ENCODE measurements at places on chromosomes 2 and 18. TPM values are rescaled to one million over a fixed set of nuclear protein-coding genes. Genes with fewer than 3 reads are reported as not detected.

DNA sequence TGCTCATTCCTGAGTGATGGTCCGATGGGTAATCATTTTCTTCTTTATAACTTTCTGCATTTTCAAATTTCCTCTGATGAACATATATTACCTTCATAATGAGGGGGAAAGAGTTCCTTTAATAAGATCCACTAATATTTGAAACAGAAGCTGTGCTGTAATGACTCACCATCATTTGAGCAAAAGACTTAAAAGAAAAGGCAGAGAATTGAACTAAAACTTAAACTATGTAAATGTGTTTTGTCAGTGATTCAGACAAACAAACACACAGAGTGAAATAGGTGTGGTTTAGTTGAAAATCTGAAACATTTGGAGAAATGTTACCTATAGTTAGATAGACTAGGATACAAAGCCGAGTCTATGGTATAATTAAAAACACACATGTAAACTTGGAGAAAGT lies 209.6 kb downstream of the STK39 start:
- no peaks in the 10 kb centered on the region for H3K4me1 ChIP-seq
- H3K36me3 ChIP-seq: no peaks in the 10 kb centered on the region
- no peak overlapping the region for H3K4me3 ChIP-seq
- H3K27me3 ChIP-seq: no peaks in the 10 kb centered on the region

- H3K27me3 ChIP-seq: no peaks in the 10 kb centered on the region
- no peak for DNase-seq
- H3K4me1 ChIP-seq: no peaks in the 10 kb centered on the region
- no peaks in the 10 kb centered on the region for H3K36me3 ChIP-seq
- H3K27ac ChIP-seq: no peak overlapping the region
- H3K4me3 ChIP-seq: no peak overlapping the region
These were observed 3.6 kb downstream of the PCYOX1 start for GRCh38 chr2:70261501-70261900.

Gene GREB1
- total RNA-seq: 16.1 TPM

GRCh38 chr2:23386339-23387220 lies 1.6 kb downstream of the KLHL29 start:
- DNase-seq: peak; percentile 78
- H3K27ac ChIP-seq: no peak overlapping the region
- no peaks in the 10 kb centered on the region for H3K27me3 ChIP-seq
- no peaks in the 10 kb centered on the region for H3K4me1 ChIP-seq

Data from pancreas (tissue), 10 donors.